CD8-positive, alpha-beta memory T cell (primary cell): ENCODE measurements at places on chromosomes 7 and 10. TPM values are rescaled to one million over a fixed set of nuclear protein-coding genes. Genes with fewer than 3 reads are reported as not detected.
A peak's percentile ranks its signal among the peaks of the same experiment; 100 is the strongest.

Gene PTN
- not detected for polyA plus RNA-seq

Gene MSMB
- not detected for polyA plus RNA-seq

Gene ARHGEF35
- 1.6 TPM for polyA plus RNA-seq

DNA sequence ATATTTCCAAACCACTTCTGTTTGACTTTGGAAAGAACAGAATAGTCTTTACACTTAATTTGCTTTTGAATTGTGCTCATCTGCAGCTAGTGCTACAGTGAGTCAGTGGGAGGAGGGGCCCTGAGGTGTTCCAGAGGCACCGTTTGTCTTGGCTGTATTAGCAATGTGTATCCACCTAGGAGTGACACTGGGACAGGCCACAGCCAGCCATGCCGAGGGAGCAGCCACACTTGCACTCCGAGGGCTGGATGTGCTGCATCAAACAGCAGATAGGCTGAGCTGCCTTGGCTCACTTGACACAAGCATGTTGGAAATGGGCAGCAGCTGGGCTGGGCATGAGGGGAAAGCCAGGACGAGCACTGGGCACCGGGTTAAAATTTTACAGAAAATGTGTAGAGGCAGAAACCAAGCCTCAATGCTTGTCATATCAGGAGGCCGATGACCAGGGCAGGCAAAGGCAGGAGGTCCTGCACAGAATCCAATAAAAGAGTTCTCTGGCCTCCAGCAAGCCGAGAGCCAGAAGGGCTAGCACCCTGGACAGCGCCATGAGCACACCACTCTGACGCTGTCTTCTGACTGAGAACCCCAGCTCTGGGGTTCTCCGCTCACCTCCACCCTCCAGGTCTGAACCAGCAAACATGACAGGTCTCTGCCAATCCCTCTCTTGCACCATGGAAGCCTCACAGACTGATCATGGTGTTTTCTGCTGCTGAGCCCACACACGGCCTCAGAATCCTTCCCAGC, 163.3 kb downstream of the GRID1 start:
- no peak for DNase-seq

GRCh38 chr7:14478834-14479510, 423.6 kb downstream of the DGKB start:
- DNase-seq, result no peak

DNA sequence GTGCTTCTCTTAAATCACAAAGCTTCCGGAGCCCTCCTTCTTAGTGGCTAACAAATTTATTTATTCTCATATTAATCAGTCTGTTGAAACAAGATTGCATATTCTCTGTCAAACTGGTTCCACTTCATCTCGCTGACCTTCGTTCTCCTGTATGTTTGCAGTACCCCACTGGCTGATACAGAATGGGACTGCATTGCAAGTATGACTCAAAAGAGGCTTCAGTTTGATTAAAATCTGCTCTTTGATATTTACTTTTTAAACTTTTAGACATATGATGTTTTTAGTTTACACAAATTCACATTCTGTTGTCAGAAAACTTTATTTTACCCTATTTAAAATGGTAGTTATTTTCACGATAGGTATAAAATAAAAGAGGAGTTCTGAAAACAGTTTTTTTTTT, 14.3 kb upstream of the ARHGAP12 start:
- no peak for DNase-seq

DNA sequence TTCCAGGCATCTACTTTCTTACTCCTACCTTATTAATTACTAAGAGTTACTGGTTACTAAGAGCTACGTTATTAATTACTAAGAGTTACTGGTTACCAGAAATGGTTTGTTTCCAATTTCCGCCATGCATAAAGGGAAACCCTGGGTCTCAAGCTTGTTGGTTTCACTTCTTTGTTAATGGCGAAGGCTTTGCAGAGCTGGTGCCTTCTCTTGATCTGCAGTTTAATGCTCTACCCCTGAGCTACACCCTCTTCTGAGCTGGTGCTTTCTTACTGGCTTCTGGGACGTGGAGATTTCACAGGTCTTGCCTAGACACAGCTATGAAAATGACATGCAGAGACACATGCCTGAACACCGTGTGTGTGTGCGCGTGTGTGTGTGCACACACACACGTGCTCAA, 560 bp downstream of the CPA4 start:
- DNase-seq, result no peak

DNA sequence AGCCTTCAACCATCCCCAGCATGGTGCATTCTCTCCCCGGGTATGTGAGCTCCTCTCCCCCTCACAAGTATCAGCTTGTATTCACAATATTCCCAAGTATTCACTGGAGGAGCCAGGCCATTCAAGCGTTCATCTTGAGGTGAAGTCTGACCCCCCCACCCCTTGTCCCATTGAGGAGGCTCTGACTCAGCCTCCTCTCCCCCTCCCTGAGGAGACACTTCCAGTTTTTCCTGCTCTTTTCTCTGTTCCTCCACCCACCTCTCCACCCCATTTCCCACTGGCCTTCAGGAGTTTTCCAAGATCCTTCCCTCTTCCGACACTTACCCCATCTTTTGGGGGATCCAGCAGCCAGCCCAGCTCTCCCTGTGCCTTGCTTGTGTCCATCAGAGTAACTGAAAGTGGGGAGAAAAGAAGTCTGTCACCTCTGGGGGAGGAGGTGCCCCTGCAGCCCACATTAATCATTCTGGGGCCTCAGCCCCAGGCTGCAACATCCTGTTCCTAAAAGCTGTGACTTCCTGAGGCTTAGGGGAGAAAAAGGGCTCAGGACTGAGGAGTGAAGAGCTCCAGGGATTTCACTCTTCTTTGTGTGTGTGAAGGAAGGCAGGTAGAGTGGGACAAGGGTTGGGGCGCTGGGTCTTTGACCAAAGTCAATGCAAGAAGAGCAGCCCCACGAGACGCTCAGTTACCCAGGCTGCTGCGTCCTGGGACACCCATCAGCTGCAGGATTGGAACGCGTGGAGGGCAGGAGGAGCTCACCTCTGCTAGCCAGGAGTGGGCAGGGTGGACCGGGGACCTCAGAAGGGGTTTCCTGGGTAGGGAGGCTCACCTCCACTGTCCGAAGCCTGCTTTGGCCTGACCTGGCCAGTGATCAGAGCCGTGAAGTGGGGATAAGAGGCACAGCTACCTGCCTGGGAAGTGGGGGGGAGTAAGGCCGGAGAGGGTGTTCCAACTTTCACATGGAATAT, 1.1 kb downstream of the EPHA1 start:
- DNase-seq, result peak; percentile 78

- no peak for DNase-seq
Observed at GRCh38 chr10:19347621-19348020, 299.0 kb downstream of the MALRD1 start.

DNA sequence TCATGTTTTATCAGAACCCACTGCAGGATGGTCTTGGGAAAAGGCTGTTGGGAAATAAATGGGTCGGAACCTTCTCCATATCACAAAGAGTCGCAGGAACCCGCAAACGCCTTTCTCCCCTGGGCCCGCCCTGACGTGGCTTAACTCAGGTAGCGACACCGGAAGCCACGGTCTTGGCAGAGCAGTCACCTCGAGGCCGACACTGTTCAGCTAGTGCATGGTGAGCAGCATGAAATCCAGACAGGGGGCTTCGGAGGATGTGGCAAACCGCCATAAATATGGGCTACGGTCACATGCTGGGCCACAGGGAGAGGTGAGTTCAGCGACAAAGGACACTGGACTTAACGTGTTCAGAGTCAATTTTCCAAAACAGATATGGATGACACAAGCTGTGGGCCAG, 421.9 kb downstream of the PTPRN2 start:
- DNase-seq, result no peak

- peak; percentile 58 for DNase-seq
Observed at GRCh38 chr7:149662591-149663095, 110.7 kb downstream of the ZNF467 start.

DNA sequence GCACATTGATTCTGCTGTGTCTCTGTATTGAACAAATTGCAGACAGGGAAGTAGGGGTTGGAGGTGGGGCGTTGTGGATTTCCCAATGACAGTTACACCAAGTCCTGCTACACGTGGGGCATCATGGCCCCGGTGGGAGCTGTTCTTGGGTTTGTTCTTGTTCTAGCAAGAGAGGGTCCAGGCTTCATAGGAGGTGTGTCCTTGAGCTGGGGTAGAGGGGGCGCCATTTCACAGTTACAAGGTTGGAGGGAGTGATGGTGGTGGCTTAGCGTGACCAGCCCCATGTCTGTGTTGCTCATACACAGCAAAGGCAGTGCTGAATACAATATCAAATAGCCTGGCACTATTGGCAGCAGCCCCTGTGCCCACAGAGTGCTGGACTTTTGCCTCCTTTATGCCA, 15.7 kb downstream of the SH2D4B start:
- no peak for DNase-seq

DNA sequence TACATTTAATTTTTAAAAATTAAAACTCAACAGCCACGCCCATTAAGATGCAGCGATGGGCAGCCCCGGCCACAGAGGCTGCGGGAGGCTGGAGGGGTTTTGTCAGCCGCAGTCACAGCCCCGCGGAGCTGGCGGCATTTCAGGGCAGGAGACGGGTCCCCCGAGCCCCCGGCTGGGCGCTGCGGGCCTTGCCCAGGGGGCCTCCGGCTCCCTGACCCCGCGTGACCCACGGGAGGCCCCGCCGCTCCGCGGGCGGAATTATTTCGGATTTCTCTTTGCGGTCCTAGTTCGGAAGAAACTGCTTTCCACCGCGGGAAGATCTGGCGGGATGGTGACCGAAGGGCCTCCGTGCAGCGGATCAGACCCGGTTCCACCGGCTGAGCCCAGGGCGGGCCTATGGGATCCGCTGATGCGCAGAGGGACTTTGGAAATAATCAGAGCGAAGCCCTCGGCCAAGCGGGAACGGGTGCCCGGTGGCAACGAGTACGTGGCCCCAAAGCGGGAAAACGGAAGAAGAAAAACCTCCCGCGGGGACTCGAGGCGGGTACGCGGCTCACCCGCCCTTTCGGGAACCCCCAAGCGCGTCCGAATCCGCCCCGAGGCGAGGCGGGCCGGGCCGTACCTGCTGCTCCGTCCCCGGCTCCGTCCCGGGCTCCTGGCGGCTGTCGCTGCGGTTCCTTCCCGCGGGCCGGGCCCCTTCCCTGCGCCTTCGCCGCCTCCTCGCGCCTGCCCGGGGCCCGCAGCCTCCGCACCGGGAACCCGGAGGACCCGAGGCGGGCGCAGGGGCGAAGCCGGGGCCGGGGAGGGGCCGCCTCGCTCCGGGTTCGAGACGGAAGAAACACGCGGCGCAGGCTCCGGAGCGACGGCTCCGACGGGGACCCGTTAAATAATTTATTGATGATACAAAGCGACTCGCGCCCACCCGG, 1.7 kb downstream of the NKX6-2 start:
- no peak for DNase-seq

- DNase-seq, result no peak
Observed at GRCh38 chr10:95501203-95502094, 59.7 kb downstream of the SORBS1 start.

GRCh38 chr10:80526742-80527141, 11.0 kb upstream of the SH2D4B start:
- no peak for DNase-seq
